ENCODE measurements at places on chromosomes 6 and 20.
A peak's percentile ranks its signal among the peaks of the same experiment; 100 is the strongest.

DNA sequence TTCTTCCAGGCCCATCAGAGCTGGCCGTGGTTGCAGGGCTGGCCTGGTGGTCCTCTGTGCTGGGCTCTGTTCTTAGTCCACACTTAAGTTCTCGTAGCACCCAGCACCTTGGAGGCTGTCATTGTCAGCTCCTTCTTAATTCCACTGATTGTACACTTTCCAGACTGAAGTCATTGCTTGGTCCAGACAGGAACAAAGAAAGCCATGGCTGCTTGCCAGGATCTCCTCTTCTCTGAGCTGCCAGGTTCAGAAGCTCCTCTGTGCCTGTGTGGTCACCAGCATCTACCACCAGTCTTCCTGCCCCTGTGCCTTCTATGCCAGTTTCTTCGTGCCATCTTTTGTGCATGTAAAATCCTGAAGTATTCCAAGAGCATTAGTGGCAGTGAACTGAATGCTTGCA, 39.5 kb upstream of the PCMTD2 start:
- no peak for DNase-seq

DNA sequence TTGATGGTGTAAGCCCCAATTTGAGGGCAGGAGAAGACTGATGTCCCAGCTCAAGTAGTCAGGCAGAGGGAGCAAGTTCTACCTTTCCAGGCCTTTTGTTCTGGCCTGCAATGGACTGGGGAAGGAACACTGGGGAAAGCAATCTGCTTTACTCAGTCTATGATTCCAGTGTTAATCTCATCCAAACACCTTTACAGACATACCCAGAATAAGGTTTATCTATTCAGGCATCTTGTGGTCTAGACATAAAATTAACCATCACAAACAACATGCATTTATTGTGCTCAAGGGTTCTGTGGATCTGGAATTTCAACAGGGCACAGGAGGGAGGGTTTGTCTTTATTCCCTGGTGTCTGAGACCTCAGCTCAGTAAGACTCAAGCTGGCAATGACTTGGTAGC, 14.4 kb upstream of the RSPH3 start:
- no peak for DNase-seq

- DNase-seq = no peak
Measured at GRCh38 chr6:132333639-132334520, 67.4 kb downstream of the MOXD1 start.

- no peak for DNase-seq
Measured at GRCh38 chr6:132280436-132280835, 120.8 kb downstream of the MOXD1 start.

DNA sequence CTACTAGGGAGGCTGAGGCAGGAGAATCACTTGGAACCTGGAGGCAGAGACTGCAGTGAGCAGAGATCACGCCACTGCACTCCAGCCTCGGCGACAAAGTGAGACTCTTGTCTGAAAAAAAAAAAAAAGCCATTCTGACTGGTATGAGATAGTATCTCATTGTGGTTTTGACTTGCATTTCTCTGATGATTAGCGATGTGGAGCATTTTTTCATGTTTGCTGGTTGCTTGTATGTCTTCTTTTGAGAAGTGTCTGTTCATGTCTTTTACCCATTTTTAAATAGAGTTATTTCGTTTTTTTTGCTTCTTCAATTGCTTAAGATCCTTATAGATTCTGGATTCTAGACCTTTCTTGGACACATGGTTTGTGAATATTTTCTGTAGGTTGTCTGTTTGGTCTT, 103.5 kb upstream of the SIM1 start:
- DNase-seq = no peak

DNA sequence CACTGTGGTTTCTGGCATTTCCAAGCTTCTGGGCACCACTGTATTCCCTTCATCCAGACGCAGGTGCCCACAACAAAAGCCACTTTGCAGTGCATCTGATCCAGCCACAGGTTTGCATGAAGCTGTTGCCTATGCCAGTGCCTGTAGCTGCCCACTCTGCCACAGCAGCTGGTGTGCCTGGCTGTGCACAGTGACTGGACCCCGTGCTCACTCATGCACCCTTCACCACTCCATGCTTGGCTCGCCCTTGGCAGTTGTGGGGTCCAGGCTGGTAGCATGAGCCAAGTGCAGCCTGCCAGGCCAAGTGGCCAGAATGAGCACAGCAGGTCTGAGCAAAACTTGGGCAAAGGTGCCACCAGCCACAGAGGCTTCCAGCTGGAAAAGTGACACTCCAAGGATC, 42.7 kb downstream of the SEL1L2 start:
- DNase-seq = no peak

DNA sequence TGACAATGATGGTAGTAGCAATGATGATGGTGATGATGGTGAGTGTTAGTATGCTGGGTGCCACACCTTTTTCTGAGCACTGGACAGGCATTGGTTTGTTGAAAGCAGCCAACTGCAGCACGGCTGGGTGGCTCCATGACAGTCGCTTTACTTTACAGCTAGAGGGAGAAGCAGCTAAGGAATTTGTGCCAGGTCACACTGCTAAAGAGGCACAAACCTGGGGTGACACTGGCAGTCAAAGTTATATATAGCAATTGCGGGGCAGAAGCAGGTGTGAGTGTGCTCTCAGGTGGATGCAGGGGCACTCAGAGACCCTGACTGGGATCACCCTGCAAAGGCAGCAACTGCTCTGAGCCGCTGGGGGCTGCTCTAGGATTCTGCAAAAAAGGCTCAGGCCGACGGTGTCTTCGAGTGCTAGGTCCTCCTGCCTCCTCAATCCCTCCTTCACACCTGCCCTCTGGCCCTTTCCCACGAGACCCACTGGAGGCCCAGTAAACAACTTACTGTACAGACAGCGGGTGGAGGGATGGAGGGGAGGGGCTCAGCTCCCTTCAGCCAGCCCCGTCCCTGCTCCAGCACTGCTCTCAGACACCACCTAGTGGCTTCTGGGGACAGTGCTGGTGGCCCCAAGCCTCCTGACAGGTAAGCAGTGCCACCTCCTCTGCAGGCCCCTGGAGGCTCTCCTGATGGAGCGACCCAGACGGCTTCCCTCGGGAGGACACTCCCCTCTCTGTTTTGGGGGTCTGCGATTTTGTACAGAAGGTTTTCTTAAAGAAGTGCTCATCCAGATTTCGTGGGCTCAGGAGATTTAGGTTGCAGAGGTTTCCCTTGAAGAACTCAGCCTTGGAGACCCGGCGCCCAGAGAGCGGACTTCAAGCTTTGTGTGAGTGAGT, 4.4 kb upstream of the RPS21 start:
- peak; percentile 82 for DNase-seq

Data from CD4-positive, alpha-beta T cell treated with Interleukin-17A for 4 hours (primary cell).